A549 treated with DMSO at 1 μM for 4 hours (cell line): ENCODE measurements at places on chromosomes 2 and 18. TPM values are rescaled to one million over a fixed set of nuclear protein-coding genes. Genes with fewer than 3 reads are reported as not detected.

IFIH1 gene
- 0.89 to 1.7 TPM (median 1.2 TPM) in 5 replicates for total RNA-seq

RAB17 gene
- total RNA-seq: 0.05 to 0.10 TPM (median 0.10 TPM) in 3 of 5 replicates, not detected in the others

TMEM198 gene
- total RNA-seq: 0.54 to 1.3 TPM (median 0.95 TPM) in 5 replicates

MFSD2B gene
- total RNA-seq: 0.15 to 0.31 TPM (median 0.17 TPM) in 5 replicates

RUFY4 gene
- total RNA-seq: not detected in 5 replicates

MREG gene
- 4.7 to 6.4 TPM (median 5.2 TPM) in 5 replicates for total RNA-seq

DNAH7 gene
- total RNA-seq: 0.93 to 1.6 TPM (median 1.2 TPM) in 5 replicates

DYNAP gene
- not detected in 5 replicates for total RNA-seq

MROH2A gene
- total RNA-seq: 0.14 to 0.32 TPM (median 0.20 TPM) in 5 replicates

TGFA gene
- total RNA-seq: 7.4 to 9.5 TPM (median 8.6 TPM) in 5 replicates

TFCP2L1 gene
- 0.78 to 0.94 TPM (median 0.89 TPM) in 5 replicates for total RNA-seq

IL36RN gene
- 0.06 to 0.14 TPM (median 0.07 TPM) in 5 replicates for total RNA-seq

HOXD3 gene
- 0.15 to 0.18 TPM (median 0.16 TPM) in 4 of 5 replicates, not detected in the other for total RNA-seq

SOX11 gene
- total RNA-seq: not detected in 5 replicates
